ENCODE measurements at places on chromosomes 7 and 10. TPM values are rescaled to one million over a fixed set of nuclear protein-coding genes. Genes with fewer than 3 reads are reported as not detected.

Gene GPR26
- total RNA-seq = not detected

Gene CALML3
- not detected for total RNA-seq

Gene TSPAN15
- 2.5 TPM for total RNA-seq

Gene NEURL1
- total RNA-seq = 2.5 TPM

Gene FAM25G
- total RNA-seq = not detected

Gene LFNG
- total RNA-seq = 104 TPM

DNA sequence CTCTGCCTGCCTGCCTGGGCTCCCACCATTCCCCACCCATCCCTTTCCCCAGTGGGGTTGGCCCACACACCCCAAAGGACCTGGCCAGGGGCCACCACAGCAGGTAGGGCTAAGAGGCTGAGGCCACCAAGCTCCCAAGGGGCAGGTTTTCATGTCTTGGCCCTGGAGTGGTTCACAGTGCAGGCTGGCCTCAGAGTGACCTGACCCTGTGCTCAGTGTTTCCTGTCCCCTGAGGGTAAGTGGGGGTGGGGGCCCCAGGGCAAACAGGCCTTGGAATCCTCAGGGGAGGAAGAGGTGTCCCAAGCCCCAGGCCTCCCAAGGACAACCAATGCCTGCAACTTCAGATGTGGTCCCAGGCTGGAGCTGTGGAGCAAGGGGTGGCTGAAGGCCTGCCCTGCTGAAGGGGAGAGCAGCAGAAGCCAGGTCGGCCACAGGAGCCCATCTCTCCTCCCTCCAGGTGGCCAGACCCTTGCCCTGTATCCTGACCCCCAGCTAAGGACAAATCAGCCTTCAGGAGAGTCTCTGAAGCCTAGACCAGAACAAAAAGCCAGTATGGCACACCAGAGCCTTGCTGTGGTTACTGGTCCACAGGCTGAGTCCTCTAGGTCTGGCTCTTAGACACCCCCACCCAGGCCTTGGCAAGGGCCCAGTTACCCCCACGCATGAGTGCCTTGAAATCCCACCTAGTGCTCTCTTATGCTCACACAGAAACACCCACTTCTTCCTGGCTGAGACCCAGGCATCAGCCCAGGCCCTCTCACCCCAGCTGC, 27.6 kb downstream of the POLL start:
- DNase-seq = peak; percentile 36

DNA sequence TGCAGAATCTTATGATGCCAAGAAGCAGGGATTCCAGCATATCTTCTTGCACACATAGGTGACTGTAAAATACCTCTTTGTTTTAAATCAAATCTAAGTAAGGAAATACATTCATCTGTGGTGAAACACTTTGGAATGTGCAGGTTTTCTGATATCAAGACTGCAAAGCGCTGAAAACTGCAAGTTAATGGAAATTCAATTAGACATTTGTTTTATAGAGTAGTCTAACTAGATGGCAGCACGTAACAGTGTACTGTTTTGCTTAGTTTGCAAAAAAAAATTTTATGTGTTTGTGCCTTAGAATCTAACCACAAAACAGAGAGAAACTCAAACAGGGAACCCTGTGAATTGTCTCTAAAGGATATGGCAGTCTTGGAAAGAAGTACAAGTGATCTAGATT, 259.2 kb downstream of the HDAC9 start:
- DNase-seq = no peak

DNA sequence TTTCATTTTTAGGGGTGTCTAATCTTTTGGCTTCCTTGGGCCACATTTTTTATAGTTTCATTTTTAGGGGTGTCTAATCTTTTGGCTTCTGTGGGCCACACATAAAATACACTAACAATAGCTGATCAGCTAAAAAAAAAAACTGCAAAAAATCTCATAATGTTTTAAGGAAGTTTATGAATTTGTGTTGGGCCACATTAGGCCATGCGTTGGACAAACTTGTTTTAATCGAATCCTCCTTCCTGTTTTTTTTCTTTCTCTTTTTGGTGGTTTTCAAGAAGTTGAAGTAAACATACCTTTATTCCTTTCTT, 37.4 kb downstream of the ZNRF2 start:
- no peak for DNase-seq

DNA sequence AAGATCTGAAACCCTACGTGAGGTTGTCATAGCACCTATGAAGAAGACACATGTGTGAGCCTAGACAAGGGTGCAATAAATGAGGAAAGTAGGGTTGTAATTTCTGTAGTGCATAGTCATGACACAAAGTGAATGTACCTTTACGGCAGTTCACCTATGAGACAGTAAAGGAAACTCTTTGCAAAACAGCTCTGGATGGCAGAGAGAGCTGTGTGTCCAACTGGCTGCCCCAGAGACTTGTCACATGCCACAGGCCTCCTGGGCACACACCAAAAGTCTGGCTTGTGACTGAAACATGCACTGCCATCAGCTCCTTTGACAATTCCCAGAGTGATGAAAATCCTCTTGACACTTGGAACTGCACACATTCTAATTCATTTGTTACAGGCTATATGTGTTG, 90.7 kb upstream of the NAMPT start:
- no peak for DNase-seq

- no peak for DNase-seq
These were observed 382.3 kb downstream of the DNAJB6 start for GRCh38 chr7:157719008-157719682.

Data from activated CD8-positive, alpha-beta memory T cell treated with anti-CD3 and anti-CD28 coated beads, Interleukin-2, amount 10 ng/mL, durations not matched to agents 7 days and 5 days (primary cell).